ENCODE measurements at places on chromosomes 2 and 18.

DNA sequence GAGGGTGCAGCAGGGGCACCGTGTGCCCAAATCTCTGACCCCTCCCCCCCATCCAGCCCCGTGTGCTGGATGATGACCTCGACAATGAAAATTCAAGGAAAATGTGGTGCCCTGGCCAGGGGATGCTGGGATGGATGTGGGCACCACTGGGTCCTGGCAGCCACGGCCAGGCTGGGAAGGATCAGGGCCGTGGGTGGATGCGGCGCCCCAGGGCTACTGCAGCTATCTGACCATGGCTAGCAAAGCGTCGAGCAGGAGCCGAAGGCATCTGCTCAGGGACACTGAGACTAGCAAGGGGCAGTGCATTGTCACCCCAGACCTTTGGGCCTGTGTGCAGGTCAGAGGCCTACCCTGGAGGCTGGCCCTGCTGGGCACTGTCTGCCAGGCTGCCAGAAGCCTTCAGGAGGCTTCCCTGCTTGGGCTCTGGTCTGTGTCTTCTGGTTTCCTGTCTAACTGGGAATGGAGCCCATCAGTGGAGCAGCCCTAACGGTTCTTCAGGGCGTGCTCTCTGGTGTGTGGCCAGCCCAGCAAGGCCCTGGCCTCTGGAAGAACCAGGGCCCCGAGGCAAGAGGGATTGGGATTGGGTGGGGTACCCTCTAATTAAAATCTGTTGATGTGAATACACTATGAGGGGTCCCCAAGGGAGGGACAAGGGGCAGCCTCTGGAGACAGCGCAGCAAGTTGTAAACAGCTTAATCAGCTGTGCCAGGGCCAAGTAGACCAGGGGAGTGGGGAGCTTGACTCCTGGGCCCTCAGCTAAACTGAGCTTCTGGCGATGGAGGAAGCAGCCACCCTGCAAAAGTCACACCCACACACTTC, 98.0 kb downstream of the STPG4 start:
- no peak for DNase-seq

DNA sequence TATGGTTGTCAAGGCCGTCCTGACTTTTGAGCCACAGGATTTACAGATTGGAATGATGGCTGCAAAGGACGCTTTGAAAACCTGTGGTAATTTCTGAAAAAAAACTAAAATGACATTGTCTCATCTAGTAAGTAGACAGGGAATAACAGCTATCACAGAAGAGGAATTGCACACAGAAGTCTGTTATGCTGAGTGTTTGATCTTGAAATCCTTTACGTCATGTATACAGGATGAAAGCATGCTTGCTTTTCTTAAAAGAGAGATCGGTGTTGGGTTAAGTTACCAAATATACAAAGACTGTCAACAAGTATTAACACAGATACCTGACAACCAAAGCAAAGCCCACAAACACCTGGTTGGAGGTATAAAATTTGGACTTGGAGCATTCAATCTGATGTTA, 12.6 kb upstream of the SRSF7 start:
- DNase-seq, result no peak

DNA sequence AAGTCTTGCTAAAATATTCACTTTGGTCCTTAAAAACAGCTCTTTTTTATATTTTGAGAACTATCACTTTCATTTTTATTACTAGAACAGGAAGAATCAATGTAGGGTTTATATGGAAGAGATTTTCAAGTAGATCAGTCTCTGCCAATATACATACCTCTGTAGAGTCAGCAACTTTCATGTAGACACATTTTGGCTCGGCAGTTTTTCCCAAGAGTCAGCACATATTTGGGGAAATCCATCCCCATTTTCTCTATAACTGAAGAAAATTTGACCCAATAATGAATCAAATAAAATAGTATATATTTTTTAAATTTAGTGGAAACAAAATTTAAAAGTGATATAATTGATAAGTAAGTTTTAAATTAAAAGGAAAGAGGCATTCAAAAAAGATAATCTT, 329.8 kb upstream of the TFPI start:
- DNase-seq, result no peak

- DNase-seq, result no peak
These were observed 141.1 kb downstream of the SP100 start for GRCh38 chr2:230557065-230557464.

DNA sequence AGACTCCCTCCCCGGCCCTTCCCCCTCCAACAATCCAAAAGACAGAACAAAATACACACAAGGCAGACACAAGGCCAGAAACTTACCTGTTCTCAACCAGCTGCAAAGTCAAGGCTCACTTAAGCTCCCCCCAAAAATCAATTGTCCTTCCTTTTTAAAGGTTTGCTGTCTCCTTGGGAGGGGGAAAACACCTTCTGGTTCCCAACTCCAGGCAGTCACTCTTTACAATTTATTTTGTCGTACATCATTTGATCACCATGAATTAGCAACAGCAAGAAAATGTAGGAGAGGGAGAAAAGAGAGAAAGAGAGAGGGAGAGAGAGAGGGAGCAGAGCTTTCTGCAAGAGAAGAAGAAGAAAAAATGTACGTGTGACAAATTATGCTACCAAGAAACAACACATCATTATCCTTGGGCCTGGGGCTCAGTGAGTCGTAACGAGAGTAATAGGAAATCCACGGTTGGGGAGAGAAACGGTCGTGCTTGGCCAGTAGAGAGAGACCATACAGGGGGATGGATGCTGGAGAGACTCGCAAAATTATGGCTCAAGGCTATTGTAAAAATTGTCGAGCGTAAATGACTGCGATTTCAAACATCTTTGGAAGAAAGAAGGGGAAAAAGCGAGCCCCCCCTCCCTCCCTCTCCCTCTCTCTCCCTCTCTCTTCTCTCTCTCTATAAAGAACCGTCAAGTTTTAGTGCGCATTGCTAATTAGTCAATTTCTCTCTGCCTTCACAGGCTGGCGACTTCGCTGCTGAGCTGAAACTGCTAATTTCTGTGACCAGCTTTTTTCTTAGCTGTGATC, at the start of gene KLHL14:
Gene KLHL14, minus strand, starts transcription at position 443 of the 801 bp plus-strand sequence. CDS start 2,432 bp downstream, outside the sequence.
- no peak for DNase-seq

GRCh38 chr2:42359965-42360483, 993 bp downstream of the COX7A2L start:
- peak; percentile 67 for DNase-seq

DNA sequence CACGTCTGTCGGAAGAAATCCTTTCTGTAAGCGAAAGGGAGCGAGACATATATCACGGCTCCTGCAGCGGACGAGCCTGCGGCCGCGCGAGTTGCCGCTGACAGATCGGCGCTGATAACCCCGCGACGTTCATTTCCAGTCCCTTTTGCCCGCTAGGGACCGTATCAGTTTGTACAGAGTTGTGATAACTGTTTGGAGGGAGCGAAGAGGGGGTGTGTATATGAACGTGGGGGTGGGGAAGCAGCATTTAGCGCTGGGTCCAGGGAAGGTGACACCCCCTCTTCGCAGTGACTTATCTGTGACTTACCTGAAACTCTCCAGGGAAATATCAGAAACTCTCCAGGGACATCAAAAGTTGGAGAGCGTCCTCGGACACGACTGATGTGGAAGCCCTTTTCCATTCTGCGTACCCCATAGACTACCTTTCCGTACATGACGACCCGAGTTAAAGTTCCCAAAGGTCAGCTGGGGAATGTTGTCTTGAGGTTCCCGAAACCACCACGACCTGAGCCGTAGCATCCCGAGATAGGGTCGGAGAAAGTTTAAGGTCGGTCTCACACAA, 948 bp upstream of the GATA6 start:
- peak; percentile 25 for DNase-seq

DNA sequence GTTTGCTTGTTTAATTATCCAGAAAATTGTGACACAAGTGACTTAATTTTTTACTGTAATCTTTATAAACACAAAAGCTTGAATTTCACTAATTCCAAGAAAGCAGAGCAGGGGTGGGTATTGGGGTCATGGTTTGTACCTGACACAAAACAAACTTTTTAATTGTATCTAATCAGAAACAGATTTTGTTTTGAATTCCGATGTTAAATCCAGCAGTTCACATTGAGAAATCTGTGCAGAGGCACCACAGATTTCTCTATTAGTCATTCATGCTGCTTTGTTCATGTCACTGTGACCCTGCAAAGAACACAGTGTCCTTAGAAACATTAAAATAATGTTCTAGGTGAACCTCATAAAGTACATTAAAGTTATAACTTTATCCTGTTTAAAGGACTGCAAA, 443.4 kb downstream of the NYAP2 start:
- peak; percentile 60 for DNase-seq

DNA sequence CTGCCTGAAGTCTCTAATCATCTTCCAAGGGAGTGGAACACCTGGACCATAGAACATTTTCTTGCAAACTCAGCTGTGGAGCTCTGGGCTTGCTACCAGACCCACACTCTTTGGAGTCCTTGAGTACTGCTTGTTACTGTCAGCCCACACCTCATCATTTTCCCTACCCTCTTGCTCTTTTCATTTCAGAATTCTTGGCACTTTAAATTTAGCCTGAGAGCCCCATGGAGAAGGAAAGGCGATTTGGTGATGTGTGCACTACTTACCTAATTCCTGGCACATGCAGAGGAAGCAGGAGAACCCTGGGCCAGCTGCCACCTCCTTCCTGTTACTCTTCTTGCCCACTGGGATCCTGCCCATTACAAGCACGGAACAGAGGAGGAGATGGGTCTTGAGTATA, 31.7 kb downstream of the TMEM178A start:
- DNase-seq, result peak; percentile 14

GRCh38 chr2:132678483-132678882, 8.5 kb upstream of the LYPD1 start:
- peak; percentile 22 for DNase-seq

DNA sequence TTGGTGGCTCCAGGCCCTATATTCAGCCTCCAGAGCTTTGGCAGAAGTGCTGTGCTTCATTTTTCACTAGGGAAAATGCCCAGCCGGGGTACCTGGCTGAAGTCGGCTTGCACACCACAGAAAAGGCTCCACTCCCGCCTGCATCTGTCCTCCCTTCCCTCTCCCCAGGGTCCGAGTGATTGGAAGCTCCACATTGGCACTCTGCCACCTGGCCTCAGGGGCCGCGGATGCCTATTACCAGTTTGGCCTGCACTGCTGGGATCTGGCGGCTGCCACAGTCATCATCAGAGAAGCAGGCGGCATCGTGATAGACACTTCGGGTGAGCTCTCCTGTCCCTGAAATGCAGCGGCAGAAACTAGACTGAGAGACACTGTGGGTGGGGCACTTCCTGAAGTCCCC, 47.4 kb downstream of the IMPA2 start:
- no peak for DNase-seq

- no peak for DNase-seq
These were observed 20.0 kb downstream of the EFHD1 start for GRCh38 chr2:232653441-232653840.

- no peak for DNase-seq
These were observed 9.7 kb downstream of the PDCD1 start for GRCh38 chr2:241848761-241849615.

GRCh38 chr2:72150861-72151356, 3.2 kb upstream of the CYP26B1 start:
- no peak for DNase-seq

DNA sequence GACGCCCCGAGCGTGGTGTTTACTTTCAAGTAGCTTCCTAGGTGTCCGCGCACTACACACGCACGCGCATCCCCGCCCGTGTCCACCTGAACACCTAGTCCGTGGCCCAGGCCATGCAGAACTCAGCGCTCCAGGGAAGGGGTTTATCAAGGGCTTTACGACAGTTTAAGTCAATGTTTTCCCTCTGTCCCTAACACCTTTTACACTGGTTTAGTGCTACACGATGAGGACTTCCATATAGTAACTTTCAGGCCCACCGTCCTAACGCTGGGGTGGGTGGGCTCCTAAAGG, 1.4 kb upstream of the BCL2 start:
- DNase-seq, result no peak

GRCh38 chr2:162317861-162318327, 590 bp downstream of the IFIH1 start:
- DNase-seq, result peak; percentile 7

DNA sequence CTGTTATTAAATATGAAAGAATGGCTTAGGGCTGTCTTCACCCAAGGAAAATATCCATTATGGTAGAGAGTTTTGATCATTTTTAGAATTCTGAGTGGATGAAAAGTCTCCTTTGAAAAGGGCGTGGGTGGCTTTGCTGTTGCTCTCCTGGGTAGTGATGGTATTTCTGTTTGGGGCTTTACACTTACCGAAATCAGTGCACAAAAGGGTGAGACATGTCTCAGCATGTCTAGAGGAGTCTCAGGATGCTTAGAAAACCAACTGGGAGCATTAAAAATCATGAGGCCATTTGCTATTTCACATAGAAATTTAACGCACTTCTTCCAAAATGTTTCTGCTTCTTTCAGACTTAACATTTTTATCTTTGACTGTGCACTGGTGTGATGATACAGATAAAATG, 49.6 kb downstream of the ZCCHC2 start:
- DNase-seq, result no peak

- no peak for DNase-seq
These were observed 217.7 kb downstream of the ZBTB7C start for GRCh38 chr18:48191494-48191893.

- no peak for DNase-seq
These were observed 6.9 kb upstream of the POU3F3 start for GRCh38 chr2:104846786-104847585.

DNA sequence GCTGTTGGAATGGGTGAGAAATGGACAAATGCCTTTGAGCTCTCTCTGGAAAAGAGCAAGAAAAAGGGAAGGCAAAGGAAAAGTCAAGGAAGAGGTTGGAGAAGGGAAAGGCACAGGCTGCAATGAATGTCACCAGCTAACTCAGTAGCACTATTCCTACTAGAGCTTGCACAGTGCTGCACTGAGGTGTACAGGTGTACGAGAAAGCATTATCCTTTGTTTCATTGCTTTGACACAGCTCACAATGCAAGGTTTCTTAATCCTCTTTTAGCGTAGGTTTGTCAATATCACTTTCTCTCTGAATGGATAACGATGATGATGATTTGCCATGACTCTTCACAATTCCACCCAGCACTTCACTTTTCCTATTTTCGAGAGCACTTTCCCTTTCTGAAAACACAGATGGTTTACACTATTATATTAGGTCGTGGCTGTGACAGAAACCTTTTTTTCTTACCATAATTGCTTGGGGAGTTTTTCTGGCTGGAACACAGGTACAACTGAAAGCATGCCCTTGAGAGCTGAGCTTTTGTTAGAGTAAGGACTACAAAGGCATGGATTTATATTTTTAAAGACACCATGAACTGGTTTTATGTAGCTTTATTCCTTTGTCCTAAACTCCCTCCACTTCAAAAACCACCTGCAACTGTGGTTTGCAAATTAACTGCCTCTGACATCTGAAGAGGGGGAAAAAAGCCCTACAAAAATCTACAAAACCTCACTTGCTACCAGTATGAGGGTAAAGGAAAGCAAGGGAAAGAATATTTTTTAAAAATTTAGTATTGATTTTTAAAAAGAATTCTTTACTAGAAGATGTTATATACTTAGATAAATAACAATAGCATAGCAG, 265.5 kb downstream of the TGIF1 start:
- DNase-seq, result no peak

GRCh38 chr18:22088029-22088428, 81.4 kb upstream of the GATA6 start:
- no peak for DNase-seq

All from cardiac fibroblast (primary cell).